ENCODE measurements at places on chromosomes 7 and 10.

GRCh38 chr10:17381502-17382142, 72.8 kb downstream of the ST8SIA6 start:
- DNase-seq, result no peak

GRCh38 chr7:35255443-35256255, 1.7 kb upstream of the TBX20 start:
- no peak for DNase-seq

- no peak for DNase-seq
Observed at GRCh38 chr10:112424651-112425050, 22.1 kb downstream of the ZDHHC6 start.

GRCh38 chr10:131238669-131239280, 72.7 kb downstream of the TCERG1L start:
- DNase-seq, result no peak

GRCh38 chr7:105849122-105849855, 27.1 kb downstream of the ATXN7L1 start:
- DNase-seq, result no peak

Measured in 8988T (cell line).